Mucosa of descending colon (tissue), 3 donors: ENCODE measurements at places on chromosomes 6 and 20. TPM values are rescaled to one million over a fixed set of nuclear protein-coding genes. Genes with fewer than 3 reads are reported as not detected.
A peak's percentile ranks its signal among the peaks of the same experiment; 100 is the strongest.

DNA sequence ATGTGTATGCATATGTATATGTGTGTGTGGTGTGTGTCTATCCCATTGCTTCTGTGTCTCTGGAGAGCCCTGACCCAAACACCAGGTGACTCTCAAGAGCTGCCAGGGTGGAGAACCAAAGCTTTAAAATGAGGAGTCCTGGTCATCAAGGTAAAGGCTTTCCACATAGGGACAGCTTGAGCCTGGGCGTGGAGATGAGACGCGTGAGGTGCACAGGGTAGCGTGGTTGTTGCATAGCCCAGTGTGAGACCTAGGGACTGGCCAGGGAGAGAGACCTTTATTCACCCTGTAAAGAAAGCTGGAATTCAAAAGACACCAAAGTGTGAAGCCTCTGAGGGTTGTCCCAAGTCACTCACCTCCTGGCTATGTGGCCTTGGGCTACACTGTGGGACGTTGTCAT is 149.1 kb downstream of the SYCP2 start:
- DNase-seq = no peak

- no peak for DNase-seq
Observed at GRCh38 chr20:62030834-62031434, 34.7 kb downstream of the TAF4 start.

DNA sequence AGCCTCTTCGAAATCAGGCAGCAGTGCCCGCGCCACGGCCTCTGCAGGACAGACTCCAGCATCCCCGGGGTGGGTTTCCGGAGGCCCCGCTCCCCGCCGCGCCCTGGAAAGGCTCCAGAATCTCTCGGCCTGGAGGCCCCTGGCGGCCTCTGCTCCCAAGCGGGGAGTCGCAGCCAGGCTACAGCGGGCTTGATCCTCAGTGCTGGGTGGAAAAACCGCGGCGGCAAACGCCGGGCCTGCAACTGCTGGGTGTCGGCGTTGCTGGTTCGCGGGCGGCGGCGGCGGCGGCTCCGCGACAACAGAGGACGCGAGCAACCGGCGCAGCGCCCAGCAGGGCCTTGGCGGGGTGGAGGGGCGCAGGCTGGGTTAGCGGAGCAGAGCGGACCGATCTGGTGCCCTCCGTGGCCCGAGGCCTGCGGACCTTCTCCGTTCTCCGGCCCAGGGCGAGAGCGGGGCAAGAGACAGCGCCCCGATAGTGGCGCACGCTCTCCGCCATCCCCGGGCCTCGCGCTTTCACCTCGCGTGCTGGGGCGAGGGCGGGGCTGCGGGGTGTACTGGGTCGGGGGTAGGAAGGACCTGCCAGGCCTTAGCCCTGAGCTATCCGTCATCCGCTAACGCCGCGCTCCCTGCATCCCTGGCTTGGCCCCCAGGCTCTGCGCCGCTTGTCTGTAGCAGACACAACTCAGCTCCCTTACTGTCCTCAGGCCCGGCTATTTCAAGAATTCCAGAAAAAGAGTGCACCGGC is 3.4 kb upstream of the ZNF292 start:
- DNase-seq = peak; percentile 48

DNA sequence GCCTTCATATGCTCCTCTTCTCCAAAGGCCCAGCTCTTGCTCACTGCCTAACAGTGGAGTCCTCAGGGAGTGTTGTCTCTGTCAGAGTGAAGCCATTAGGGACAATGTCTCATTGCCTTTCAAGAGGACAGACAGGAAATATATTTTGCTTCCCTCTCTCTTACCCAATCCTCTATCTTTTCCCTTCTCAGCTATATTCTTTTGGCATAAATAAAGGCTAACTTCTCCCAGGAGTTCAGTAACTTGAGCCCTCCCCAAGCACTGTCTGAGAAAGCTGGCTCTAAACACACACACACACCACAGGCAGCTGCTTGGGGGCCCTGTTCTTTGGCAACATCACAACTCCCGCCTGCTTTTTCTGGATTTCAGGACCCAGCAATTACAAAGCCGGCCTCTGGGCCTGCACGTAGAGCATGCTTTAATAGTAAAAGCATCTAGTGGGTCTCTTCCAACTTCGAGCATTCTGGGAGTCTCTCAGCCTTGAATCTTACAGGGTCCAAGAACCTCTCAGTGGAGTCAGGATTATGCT is 34.7 kb upstream of the LAMA4 start:
- peak; percentile 43 for DNase-seq

DNA sequence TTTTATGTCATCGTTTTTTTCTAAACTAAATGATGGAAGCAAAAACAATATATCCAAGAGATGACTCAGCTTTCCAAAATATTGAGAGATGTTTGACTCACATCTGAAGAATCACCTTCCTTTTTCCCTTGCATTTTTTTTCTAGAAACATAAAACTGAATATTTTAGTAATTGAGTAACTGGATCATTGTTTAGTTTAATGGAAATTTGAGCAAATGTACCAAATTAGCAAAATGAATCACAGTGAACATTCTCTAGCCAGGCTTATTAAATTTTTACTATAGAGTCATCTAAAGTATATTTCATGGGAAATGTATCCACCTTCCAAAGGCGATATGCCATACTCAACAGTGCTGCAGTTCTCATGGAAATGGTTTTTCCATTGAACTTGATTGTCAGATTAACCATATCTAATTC is 145.5 kb downstream of the TENT5A start:
- DNase-seq = no peak

DNA sequence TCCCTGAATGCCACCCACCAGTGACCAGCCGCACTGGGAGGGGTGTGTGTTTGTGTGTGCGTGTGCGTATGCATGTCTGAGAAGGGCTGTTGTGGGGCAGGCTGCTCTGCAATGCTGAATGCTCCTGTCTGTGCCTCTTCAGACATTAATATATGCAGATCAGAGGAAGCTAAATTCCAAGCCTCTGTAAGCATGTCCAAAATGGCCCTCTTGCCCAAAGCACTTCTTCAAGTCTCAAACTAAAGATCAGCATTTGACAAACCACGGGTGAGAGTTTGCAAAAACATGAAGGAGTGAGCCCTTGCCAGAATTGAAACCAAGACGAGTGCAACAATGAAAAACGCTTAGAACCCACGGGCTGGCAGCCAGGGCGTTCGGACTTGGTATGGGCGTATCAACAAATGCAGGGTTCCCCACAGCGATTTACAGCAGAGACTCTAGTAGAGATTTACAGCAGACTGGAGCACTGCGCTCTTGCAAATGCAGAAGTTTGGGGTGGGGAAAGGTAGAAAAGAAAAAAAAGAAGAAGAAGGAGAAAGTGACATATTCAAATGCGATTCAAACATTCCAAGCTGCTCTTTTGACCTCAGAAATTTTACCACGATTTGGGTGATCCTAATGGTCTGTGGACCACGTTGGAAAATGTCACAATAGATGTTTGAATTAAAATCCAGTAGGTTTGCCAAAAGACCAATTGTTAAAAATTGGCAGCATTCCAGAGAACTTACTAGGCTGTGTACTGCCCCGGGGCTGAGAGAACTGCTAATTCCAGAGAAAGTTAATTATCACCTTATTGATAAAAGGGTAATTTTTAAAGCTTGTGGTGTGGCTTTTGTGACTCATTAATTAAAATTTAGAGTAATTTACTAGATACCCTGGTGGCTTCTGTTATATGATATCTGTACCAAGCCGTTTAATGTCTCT is 3.5 kb downstream of the SCML4 start:
- DNase-seq = peak; percentile 24

DNA sequence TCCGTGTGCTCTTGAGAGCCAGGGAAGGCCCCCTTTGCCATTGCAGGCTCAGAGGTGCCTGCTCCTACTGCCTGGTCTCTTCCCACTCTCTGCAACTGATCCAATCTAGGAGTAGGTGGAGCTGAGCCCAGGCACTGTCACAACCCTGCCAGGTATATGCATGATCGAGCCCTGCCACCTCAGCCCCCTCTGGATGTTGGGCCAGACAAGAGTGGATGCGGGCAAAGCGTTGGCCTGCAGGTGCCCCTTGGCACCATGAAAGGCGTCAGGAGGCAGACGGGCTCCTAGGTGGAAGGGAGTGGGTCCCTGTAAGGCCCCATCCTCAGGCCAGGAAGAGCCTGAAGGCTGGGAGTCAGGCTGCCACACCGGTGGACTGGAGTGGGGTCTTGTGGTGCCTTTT is 5.9 kb upstream of the OR14J1 start:
- no peak for DNase-seq

DNA sequence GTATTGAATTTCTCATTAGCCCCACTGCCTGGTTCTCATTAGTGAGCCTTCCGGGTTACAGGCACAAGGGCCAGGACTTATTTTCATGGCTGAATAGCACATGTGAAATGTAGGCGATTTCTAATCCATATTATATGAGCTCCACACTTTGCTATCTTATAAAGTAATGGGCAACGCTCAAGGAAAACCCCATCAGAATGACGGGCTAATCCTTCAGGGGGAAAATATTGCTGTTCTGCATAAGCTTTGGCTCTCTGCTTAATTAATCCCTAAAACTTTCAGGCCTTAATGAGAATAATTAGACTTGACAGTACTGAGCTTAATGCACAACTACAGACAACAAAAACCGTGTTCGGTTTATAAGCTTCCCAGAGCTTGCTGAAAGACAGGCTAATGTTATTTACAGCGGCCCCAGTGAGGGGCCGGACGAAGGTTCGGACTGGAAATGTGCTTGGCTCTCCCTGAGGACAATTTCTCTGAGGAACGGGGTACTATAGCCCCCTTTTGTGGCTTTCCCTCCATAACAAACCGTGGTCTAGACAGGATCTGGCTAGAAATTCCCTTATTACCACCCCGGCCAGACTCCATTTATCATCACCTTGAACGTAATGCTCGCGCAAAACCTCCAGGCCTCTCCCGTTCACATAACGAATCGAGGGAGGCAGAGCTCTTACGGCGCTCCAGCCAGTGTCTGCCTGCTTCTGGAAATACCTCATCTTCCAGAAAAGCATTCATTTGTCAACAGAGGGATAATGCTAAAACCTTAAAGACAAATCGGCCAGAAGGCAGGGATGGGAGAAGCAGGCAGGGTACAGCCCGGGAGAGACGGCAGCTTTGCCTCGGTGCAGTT is 164.5 kb downstream of the CD83 start:
- DNase-seq = no peak

- DNase-seq = no peak
Observed at GRCh38 chr20:44649126-44649525, 2.4 kb downstream of the ADA start.

GRCh38 chr20:34538671-34539123 is 19.8 kb upstream of the MAP1LC3A start:
- peak; percentile 65 for DNase-seq

DNA sequence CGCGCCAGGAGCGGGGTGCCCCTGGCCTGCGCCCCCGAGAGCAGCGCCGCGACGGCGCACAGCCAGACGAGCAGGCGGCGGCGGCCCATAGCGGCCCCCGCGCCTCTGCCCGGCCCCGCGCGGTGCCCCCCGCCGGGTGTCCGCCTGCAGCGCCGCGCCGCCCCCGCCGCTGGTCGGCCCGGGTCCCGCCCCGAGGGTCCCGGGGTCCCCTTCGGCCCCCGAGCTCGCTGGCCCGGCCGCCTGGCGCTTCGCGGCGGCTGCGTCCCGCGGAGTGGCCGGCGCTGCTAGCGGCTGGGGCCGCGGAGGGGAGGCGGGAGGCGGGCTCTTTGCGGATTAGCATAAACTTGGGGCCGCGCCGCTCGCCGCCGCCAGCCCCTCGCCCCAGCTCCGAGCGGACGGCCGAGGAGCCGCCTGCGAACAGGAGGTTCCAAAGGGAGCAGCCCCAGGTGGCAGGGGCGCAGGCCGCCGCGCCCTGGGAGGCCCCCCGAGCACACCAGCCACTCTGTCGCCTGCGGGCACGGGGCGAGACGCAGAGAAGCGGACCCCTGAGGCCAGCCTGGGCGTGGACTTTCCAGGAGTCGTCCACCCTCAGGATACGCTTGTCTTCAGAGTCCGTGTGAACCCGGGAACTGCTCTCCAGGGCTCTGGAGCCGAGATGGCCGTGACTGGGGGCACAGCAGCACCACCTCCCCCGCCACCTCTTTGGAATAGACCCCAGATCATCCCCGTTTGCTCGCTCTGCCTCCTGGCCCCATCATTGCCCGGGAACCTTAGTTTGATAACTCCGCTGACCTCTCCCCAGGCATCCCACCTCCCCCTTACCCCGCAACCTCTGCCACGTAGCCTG is at the start of gene EMILIN3:
Gene EMILIN3 (minus strand): TSS at position 273 of the 847 bp plus-strand sequence. CDS start 184 bp downstream, at position 89.
- peak; percentile 18 for DNase-seq

DNA sequence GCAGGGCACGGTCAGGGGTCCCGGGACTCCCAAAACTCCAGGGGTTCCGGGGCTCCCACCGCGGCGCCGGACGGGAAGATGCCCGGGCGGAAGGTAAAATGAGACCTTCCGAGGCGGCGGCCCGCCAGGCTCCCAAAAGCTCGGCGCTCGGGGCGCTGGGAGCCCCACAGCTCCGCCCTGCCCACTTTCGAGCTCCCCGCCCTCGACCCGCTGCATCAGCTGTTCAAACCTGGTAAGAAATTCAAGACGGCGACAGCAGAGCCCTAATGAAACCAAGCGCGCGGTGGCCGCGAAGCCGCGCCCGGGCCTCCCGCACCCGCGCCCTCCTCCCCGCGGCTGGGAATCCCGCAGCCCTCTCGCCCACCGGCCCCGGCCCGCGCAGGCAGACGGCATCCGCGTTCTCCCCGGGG is 369 bp downstream of the SLC4A11 start:
- peak; percentile 57 for DNase-seq

GRCh38 chr20:38799203-38799602 is 6.3 kb upstream of the PPP1R16B start:
- DNase-seq = no peak

DNA sequence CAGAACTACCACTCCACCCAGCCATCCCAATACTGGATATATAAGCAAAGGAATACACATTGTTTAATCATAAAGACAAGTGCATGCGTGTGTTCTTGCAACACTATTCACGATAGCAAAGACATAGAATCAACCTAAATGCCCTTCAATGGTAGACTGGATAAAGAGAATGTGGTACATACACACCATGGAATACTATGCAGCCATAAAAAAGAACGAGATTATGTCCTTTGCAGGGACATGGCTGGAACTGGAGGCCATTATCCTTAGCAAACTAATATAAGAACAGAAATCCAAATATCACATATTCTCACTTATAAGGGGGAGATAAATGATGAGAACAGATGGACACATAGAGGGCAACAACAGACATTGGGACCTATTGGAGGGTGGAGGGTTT is 156.6 kb downstream of the LRRC1 start:
- no peak for DNase-seq

The TSBP1 gene
- total RNA-seq = not detected

The GSTA2 gene
- total RNA-seq = 0.29 TPM

The SCUBE3 gene
- 0.26 TPM for total RNA-seq

The GFRAL gene
- total RNA-seq = not detected

The HCRTR2 gene
- not detected for total RNA-seq

The CDSN gene
- total RNA-seq = not detected
